Mucosa of descending colon (tissue), 3 donors: ENCODE measurements at places on chromosomes 4 and X. TPM values are rescaled to one million over a fixed set of nuclear protein-coding genes. Genes with fewer than 3 reads are reported as not detected.
A peak's percentile ranks its signal among the peaks of the same experiment; 100 is the strongest.

GRCh38 chrX:15849555-15849954, 5.1 kb downstream of the AP1S2 start:
- no peak for DNase-seq

GRCh38 chrX:132665676-132666075, 176.8 kb upstream of the MBNL3 start:
- no peak for DNase-seq

DNA sequence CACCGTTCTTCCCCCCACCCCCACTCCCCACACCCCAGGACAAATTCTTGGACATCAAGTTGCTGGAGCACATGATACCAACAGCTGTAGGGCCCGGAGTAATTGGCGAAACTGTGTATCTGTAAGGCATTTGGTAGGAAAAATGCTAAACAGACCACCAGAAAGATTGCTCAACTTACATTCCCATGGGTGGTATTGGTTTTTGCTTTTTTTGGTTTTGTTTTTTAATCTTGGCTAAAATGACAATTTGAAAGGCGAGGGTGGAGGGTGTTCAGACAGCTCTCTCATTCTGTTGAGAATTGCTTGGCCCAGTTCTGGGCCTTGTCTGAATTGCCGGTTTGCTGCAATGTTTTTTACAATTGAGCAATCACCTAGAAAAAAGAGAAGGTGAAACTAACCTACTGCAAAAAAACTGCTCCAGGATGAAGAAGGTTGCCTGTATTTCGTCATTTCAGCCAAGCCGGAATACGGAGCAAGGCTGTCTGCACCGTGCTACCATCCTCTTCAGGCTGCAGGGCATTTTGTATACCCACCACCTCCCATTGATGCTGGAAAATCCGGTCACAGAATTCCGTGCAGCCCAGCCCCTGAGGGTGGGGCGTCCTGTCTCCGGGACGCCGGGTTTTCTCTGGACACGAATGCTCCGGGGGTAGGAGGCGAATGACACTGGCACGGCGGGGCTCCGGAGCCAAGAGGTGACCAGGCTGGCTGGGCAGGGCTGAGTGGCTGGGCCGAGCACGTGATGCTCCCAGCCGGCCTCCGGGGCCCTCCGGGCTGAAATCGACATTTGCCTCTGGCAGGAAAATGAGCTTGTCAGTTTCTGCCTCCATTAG, at the start of gene CLCN4:
Gene CLCN4 (plus strand): TSS at position 777 of the 833 bp plus-strand sequence. CDS start 28,058 bp downstream, outside the sequence.
- peak; percentile 58 for DNase-seq

The PPEF1 gene
- 0.22 TPM for total RNA-seq

DNA sequence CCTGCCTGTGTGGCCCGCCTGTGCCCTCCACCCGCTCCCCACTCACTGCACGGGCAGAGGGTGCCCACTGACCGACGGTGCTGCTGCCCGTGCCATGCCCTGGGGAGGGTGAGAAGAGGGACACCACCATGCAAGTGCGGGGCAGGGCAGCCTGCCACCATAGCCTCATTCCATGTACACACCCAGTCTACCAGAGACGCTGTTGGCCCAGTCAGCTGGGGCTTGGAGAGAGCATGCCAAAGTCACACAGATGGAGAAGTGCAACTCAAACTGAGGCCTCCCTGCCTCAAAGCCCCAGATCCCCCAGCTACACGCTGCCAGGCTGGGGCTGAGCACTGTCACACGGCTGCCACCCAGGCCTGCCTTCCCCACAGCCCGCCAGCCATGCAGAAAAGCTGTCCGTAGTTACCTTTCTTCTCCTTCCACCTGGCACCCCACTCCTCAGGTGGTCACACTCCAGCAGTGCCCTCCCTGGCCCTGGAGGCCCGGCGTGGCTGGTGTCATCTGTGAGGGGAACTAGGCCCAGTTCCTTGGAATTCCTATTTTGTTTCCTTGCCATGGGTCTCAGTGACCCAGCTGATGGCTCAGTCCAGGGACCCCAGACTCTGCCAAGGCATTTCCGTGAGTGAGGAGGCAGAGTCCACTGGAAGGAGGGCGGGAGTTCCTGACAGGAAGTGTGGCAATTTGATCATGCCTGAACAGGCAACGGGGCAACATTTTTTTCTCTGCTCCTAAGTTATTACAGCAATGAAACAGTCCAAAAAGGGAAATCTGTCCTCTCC, at the start of gene SLC2A9:
Gene SLC2A9 (minus strand): TSS at position 627 of the 782 bp plus-strand sequence. CDS start 68 bp downstream, at position 559.
- peak; percentile 37 for DNase-seq

The LRAT gene
- 3.2 TPM for total RNA-seq
